DND-41 (cell line): ENCODE measurements at places on chromosomes 4 and X.

GRCh38 chrX:74498924-74499323 lies 77.6 kb downstream of the SLC16A2 start:
- H3K27me3 ChIP-seq = no peaks in the 10 kb centered on the region
- no peak for DNase-seq
- no peaks in the 10 kb centered on the region for H3K36me3 ChIP-seq
- H3K4me3 ChIP-seq = no peak overlapping the region
- H3K27ac ChIP-seq = no peak overlapping the region
- H3K4me1 ChIP-seq = no peaks in the 10 kb centered on the region

DNA sequence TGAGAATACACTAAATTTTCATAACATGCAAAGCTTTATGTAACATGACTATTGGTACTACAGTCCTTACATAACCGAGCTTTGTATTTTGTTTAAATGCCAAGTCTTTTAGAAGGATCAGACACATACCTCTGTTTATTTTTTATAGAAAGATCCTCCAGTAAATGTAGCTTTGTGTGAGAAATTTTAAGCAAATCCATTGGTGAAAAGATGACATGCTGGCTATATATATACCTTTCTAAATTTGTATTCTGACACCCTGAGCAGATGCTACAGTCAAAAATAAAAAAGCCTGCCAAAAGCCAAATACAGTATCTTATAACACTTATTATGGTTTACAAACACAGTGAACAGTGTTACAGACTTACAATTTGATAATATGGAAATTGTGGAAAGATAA lies at the start of gene YIPF7:
Gene YIPF7, minus strand, starts transcription at position 201 of the 400 bp plus-strand sequence. CDS start 1,525 bp downstream, outside the sequence.
- no peaks in the 10 kb centered on the region for H3K36me3 ChIP-seq
- no peaks in the 10 kb centered on the region for H3K4me1 ChIP-seq
- H3K27ac ChIP-seq = no peak within 1 kb of the TSS
- DNase-seq = no peak
- no peaks in the 10 kb centered on the region for H3K27me3 ChIP-seq

- no peak overlapping the region for H3K27ac ChIP-seq
- H3K36me3 ChIP-seq = peaks cover 23% of the 10 kb centered on the region
- no peaks in the 10 kb centered on the region for H3K4me1 ChIP-seq
- H3K4me3 ChIP-seq = no peak overlapping the region
- H3K27me3 ChIP-seq = no peaks in the 10 kb centered on the region
These were observed 148.0 kb downstream of the STIM2 start for GRCh38 chr4:27008679-27009078.

GRCh38 chr4:36477861-36478260 lies 196.4 kb downstream of the DTHD1 start:
- H3K27ac ChIP-seq = no peak overlapping the region
- peaks cover 5% of the 10 kb centered on the region for H3K27me3 ChIP-seq

- no peak overlapping the region for H3K4me3 ChIP-seq
- H3K27me3 ChIP-seq = no peaks in the 10 kb centered on the region
- DNase-seq = no peak
- no peaks in the 10 kb centered on the region for H3K36me3 ChIP-seq
- no peaks in the 10 kb centered on the region for H3K4me1 ChIP-seq
These were observed 202.0 kb upstream of the PCDH7 start for GRCh38 chr4:30518211-30518610.

- no peak overlapping the region for H3K4me3 ChIP-seq
- H3K27me3 ChIP-seq = no peaks in the 10 kb centered on the region
- DNase-seq = no peak
- H3K4me1 ChIP-seq = no peaks in the 10 kb centered on the region
- H3K27ac ChIP-seq = peak overlapping the region; percentile 53
These were observed 19.8 kb upstream of the XG start for GRCh38 chrX:2732076-2732475.

DNA sequence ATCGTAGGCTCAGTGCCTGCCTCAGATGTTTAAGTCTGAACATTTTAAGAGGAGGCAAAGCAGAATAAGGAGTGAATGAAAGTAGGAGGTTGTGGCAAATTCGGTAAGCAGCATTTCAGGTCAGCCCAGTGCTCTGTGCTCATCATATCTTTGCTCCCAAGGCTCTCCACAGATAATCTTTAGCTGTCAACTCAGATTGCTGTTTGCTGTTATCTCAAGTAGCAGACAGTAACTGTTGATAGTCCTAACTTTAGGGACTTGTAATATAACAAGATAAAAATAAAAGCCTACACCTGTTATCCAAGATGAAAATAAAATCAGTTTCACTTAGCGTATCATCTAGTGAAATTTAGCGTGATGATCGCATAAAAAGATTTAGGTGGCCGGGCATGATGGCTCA lies 18.6 kb upstream of the CLTRN start:
- DNase-seq = no peak
- H3K27me3 ChIP-seq = no peaks in the 10 kb centered on the region
- no peak overlapping the region for H3K4me3 ChIP-seq
- 0 out of 2 replicates have a peak, but pooled peaks cover under 1% of the 10 kb centered on the region for H3K4me1 ChIP-seq

DNA sequence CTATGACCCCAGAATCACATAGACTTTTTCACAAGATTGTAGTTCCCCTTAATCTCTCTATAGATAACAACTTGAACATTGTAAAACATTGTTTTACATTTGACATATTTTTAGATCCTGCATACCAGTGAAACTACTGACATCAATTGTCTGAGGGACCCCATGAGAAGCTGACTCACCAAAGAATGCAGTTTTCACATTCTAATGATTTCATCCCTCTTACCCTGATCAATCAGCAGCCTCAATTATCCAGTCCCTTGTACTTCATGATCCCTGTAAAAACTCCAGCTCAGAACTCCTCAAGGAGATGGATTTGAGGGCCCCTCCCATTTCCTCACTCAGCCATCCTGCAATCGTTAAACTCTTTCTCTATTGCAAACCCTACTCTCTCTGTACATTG lies 411.0 kb upstream of the NDST3 start:
- no peaks in the 10 kb centered on the region for H3K36me3 ChIP-seq
- DNase-seq = no peak
- no peaks in the 10 kb centered on the region for H3K27me3 ChIP-seq
- H3K4me1 ChIP-seq = no peaks in the 10 kb centered on the region

- no peak overlapping the region for H3K27ac ChIP-seq
- no peaks in the 10 kb centered on the region for H3K4me1 ChIP-seq
- H3K27me3 ChIP-seq = no peaks in the 10 kb centered on the region
These were observed 226.8 kb downstream of the COL25A1 start for GRCh38 chr4:109075621-109076020.

- H3K27ac ChIP-seq = no peak overlapping the region
- H3K27me3 ChIP-seq = no peaks in the 10 kb centered on the region
- no peaks in the 10 kb centered on the region for H3K4me1 ChIP-seq
- no peak overlapping the region for H3K4me3 ChIP-seq
These were observed 294.6 kb downstream of the TRIML1 start for GRCh38 chr4:188433741-188434315.

- no peaks in the 10 kb centered on the region for H3K27me3 ChIP-seq
- H3K27ac ChIP-seq = no peak overlapping the region
- H3K4me3 ChIP-seq = no peak overlapping the region
- no peaks in the 10 kb centered on the region for H3K36me3 ChIP-seq
These were observed 160.3 kb upstream of the JADE1 start for GRCh38 chr4:128649161-128649560.

DNA sequence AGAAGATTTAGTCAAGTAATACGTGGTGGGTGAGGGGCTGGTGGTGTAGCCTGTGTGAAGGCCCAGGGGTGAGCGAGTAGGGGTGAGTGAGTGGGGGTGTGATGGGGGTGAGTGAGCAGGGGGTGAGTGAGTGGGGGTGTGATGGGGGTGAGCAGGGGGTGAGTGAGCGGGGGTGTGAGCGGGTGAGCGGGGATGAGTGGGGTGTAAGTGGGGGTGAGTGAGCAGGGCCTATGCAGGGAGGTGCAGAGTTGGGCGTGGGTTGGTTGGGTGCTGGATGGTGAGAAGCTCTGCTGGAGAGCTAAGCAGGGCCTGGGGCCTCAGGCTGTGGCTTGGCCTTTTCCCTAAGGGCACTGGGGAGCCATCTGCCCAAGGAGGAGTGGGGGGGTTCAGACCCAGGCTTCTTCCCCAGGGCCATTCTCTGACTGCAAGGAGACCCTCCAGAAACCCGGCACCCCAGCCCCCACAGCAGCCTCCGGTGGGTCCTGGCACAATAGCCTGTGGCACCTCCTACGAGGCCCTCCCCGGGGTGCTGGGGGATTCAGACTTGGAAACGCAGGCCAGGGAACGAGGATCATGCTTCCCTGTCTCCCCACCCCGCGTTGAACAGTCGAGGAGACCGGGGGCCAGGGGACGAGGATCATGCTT lies 30.4 kb downstream of the SH3TC1 start:
- DNase-seq = no peak
- no peak overlapping the region for H3K4me3 ChIP-seq
- peak overlapping the region; percentile 98 for H3K27ac ChIP-seq
- no peaks in the 10 kb centered on the region for H3K27me3 ChIP-seq

- DNase-seq = no peak
- no peaks in the 10 kb centered on the region for H3K27me3 ChIP-seq
- H3K4me1 ChIP-seq = peaks cover 32% of the 10 kb centered on the region
- H3K27ac ChIP-seq = no peak overlapping the region
- no peaks in the 10 kb centered on the region for H3K36me3 ChIP-seq
These were observed 66.9 kb downstream of the ANXA3 start for GRCh38 chr4:78618436-78618835.

DNA sequence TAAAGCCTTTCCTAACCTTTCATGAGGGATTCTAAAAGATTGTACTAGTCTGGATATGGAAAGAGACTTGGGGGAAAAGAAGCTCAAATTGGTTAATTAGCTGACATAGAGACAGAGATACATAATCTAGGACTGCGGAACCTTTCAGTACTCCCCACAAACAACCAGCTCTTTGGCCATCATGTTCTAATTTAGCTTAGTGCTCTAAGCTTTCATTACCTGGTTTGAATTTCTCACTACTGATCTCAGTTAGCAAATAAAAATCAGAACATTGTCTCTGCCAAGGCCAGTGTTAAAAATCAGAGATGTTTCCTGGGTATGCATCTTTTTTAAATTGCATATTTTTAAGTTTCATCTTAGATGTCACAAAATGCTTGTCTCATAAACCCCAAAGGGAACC lies 254.4 kb downstream of the GLUD2 start:
- no peak overlapping the region for H3K4me3 ChIP-seq
- no peaks in the 10 kb centered on the region for H3K27me3 ChIP-seq
- H3K36me3 ChIP-seq = no peaks in the 10 kb centered on the region
- H3K27ac ChIP-seq = no peak overlapping the region
- peaks cover 6% of the 10 kb centered on the region for H3K4me1 ChIP-seq

GRCh38 chr4:7193030-7193958 lies 956 bp downstream of the SORCS2 start:
- H3K27me3 ChIP-seq = peaks cover 9% of the 10 kb centered on the region
- no peak overlapping the region for H3K27ac ChIP-seq
- no peaks in the 10 kb centered on the region for H3K4me1 ChIP-seq
- no peak for DNase-seq
- no peak overlapping the region for H3K4me3 ChIP-seq

DNA sequence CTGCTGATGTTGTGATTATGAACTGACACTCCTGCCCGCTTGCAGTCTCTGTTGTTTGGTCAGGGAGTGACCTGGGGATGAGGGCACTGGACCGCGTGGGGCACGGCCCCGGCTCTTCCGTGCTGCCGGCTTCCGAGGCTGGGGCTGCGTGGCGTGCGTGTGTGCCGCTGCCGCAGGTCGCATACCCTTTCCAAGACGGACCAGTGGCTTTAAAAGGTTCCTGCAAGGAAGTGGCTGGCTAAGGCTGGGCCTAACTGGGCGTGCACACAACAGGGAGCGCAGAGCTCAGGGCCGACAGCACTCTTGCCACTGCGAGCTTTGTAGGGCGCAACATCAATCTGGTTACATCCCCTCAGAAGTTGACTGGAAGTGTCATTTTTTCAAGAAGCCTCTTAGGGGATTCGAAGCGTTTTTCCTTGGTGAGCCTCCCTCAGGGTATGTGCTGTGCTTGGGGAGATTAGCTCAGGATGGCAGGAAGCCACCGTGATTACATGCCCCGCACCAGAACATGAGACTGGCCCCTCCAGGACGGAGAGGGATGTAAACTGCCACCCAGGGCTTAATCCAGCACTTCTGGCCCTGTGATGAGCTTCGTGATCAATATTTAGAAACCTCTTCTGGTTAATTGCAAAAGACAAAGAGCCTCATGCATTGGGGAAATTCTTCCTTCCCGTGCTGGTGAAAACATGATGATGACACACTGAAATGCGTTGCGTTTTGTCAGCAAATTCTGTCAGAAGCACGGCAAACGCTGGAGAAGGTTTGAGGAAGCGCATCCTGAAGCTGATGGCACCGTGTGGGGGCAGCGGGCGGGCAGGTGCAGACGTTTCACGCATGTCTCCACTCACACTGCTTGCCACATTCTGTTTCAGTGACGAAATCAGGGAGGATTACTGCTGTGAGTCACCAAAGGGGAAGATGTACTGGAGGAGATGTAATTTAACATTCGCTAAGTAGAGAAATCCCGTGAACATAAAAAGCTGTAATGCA lies 11.1 kb downstream of the MAEA start:
- H3K4me1 ChIP-seq = no peaks in the 10 kb centered on the region
- no peak overlapping the region for H3K4me3 ChIP-seq
- H3K27ac ChIP-seq = no peak overlapping the region
- H3K36me3 ChIP-seq = peaks cover 63% of the 10 kb centered on the region
- no peaks in the 10 kb centered on the region for H3K27me3 ChIP-seq

DNA sequence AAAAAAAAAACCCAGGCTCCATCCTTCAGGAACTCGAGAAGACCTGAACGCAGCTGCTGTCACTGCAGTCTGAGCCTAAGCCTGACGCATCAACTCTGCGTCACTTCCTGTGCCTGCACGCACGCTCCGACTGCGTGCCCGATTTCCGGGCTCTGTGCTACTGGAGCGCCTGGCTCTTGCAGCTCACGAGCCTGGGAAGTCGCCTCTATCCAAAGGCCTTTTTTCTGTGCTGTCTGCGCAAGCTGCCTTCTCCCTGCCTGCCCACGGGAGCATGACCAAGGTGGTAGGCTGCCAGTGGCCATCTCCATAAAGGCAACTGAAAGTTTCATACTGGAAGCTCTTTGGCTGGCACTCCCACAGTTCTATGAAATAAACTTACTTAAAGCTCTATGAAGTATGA lies 9.9 kb upstream of the GASK1B start:
- no peaks in the 10 kb centered on the region for H3K36me3 ChIP-seq
- H3K4me1 ChIP-seq = no peaks in the 10 kb centered on the region
- no peak for DNase-seq
- H3K4me3 ChIP-seq = no peak overlapping the region
- H3K27me3 ChIP-seq = no peaks in the 10 kb centered on the region
- H3K27ac ChIP-seq = no peak overlapping the region

DNA sequence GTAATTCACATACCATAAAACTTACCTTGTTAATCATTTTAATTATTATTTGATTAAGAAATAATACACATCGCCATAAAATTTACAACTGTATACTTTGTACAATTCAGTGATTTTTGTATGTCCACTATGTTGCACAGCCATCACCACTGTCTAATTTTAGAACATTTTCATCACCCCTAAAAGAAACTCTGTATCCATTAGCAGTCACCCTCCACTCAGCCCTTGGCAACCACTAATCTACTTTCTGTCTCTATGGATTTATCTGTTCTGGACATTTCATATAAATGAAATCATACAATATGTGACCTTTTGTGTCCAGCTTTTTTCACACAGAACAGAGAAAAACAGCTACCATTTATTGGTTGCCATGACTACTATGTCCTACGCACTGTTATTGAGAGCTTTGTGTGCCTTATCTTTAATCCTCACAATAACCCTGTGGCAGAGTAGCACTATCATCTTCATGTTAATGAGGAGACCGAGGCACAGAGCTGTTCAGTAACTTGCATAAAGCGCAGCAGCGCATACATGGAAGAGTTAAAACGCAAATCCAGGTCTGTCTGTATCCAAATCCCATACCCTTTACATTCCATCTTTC lies 64.6 kb upstream of the PAGE1 start:
- no peak overlapping the region for H3K4me3 ChIP-seq
- H3K4me1 ChIP-seq = no peaks in the 10 kb centered on the region
- no peaks in the 10 kb centered on the region for H3K27me3 ChIP-seq
- DNase-seq = no peak

- H3K4me3 ChIP-seq = no peak overlapping the region
- H3K36me3 ChIP-seq = no peaks in the 10 kb centered on the region
- H3K27me3 ChIP-seq = no peaks in the 10 kb centered on the region
- H3K4me1 ChIP-seq = no peaks in the 10 kb centered on the region
These were observed 238.5 kb downstream of the RASL11B start for GRCh38 chr4:53100501-53101190.
